ENCODE measurements at places on chromosomes 11 and 22.

- DNase-seq: no peak
These were observed 5.4 kb downstream of the APIP start for GRCh38 chr11:34910817-34911216.

DNA sequence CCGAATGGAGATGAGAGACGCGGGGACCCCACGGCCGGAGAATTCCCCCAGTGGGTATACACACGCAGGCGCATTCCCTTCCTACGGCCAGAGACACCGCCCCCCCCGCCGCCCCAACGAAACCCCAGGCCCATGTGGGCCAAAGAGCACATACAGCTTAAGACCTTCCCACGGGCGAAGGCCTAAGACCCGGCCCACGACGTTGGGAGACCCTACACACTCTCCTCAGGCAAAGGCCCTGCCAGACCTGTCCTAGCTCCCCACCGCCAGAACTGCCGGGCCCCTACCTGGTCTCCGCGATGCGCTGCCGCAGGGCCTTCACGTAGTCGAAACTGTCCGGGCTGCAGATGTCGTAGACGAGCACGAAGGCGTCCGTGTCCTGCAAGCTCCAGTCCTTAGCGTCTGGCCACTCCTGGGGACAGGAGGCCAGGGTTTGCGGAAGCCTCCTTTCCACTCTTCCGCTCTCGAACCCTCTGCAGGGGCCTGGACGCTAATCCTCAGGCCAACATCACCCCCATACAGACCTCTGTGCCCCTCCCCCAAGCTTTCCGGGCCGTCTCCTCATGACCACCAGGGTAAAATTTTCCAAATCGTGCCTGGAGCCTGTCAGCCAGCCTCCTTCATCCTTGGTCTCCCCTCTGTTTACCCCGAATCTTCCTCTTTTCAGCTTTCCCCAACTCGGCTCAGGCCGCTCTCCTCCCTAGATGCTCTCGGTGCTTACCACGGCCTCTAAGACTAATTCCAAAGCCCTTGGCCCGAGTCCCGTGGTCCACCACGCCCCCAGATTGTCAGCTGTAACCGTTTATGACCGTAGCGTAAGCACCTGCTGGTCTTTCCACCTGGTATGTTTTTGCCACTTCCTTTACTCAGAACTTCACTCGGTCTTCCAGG is 1.7 kb downstream of the RASL10A start:
- no peak for DNase-seq

GRCh38 chr22:39915295-39915726 is 14.4 kb downstream of the GRAP2 start:
- no peak for DNase-seq

DNA sequence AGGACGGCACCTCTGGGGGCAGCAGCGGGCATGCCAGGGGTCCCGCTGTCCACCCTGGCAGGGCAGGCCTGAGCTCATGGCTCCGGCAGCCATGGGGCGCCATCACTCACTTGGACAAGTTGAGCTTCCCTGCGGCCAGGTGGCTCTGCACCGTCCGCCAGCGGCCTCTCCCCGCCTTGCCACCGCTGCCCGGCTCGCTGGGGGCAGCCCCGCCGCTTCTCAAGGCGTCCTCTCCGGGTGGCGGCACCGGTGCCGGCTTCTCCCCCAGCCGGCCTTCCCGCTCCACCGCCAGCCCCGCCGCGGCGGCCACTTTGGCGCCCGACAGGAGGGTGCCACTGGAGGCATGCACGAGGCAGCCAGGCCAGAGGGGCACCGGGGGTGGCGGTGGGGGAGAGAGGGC is 35.0 kb downstream of the SYT7 start:
- no peak for DNase-seq

DNA sequence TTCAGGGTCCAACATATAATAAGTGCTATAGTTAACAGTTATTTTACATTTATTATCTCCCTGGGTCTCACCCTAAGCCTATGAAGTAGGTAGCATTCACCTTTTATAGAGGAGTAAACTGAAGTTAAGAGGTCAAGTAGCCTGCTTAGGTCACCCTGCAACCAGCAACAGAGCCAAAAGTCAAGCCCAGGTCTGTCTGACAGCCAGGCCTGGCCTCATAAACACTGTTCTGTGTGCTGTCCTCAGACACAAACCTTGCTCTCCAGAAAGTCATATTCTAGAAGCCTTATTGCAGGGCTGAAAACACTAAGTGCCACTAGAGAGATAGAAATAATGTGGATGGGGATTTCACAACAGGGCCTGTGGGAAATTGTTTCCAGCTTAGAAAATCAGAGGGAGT is 59.3 kb downstream of the BDNF start:
- no peak for DNase-seq

- DNase-seq: no peak
These were observed 71.5 kb downstream of the SYN3 start for GRCh38 chr22:32986766-32987040.

GRCh38 chr11:110070176-110070575 is 23.0 kb upstream of the ZC3H12C start:
- no peak for DNase-seq
